ENCODE measurements at places on chromosomes 2 and 18.

DNA sequence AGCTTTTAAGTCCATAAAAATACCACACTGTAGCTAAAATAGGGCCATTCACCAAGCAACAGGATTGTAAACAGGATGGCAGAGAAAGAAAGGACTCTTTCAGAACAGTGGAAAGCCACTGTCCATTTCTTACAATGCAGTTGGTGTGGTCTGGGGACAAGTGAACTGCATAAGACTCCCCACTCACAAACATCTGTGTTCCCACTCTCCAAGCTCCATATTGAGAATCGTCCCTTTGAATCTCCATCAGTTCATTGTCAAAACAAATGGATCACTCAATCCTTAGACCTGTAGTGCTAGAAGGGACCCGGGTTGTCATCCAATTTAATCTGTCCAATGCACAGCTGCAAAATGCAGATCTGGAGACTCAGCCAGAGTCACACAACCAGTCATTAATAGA, 347.4 kb upstream of the KLHL29 start:
- no peak for DNase-seq

DNA sequence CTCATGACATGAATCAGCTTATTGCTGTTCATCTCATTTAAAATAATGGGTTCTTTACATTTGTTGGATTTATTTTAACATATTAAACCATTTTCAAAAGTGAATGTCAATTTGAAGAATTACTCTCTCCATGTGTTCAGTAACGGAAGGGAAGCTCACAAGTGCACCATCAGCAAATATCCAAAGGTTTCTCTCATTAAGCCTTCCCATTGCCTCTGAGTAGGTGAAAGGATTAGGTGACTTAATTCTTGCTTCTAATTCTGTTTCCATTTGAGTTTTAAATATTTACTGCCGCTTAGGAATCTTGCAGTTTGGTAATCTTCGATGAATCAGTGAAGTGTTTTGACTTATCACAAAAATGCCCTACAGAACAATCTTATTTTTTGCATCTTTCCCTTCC, 145.1 kb upstream of the NYAP2 start:
- DNase-seq, result no peak

GRCh38 chr2:111678651-111679050, 205.3 kb downstream of the ANAPC1 start:
- DNase-seq, result no peak

- no peak for DNase-seq
These were observed 45.6 kb downstream of the TRIB2 start for GRCh38 chr2:12762337-12762736.

GRCh38 chr18:45588376-45589355, 26.6 kb upstream of the SLC14A2 start:
- no peak for DNase-seq

DNA sequence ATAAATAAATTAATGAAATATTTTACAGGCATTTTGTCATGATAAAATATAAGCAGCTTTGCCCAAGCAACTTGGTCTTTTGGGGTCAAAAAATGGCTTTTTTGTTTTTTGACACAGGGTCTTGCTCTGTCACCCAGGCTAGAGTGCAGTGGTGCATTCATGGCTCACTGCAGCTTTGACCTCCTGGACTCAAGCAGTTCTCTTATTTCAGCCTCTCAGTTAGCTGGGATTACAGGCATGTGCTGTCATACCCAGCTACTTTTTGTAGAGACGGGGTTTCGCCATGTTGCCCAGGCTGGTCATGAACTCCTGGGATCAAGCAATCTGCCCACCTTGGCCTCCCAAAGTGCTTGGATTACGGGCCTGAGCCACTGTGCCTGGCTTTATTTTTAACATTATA, 51.0 kb downstream of the ABI2 start:
- no peak for DNase-seq

- no peak for DNase-seq
These were observed 2.9 kb downstream of the RUFY4 start for GRCh38 chr2:218072002-218072401.

DNA sequence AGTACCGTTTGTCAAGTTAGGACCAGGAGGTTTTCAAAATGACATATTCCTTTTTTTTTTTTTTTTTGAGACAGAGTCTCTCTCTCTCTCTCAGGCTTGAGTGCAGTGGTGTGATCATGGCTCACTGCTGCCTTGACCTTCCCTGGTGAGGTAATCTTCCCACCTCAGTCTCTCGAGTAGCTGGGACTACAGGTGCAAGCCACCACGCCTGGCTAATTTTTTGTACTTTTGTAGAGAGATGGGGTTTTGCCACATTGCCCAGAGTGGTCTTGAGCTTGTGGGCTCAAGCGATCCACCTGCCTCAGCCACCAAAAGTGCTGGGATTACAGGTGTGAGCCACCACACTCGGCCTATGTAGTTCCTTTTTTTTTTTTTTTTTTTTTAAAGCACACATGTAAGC, 127.9 kb upstream of the SEC11C start:
- no peak for DNase-seq

DNA sequence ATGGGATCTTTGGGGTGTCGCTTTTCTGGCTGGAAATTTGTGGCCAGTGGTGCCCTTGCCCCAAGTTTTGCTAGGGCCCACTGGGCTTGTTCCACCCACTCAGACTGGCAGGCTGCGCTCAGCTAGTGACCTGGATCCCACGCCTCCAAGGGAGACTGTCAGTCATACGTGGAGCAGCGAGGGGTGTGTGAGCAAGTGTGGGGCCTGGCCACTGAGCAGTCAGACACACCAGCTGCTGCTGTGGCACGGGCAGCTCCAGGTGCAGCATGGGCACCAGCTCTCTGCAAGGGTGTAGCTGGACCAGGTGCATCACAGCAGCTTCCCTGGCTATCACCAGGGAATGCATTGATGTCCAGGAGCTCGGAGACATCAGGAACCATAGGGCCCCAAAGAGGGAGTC, 327.0 kb downstream of the NR4A2 start:
- peak; percentile 63 for DNase-seq

DNA sequence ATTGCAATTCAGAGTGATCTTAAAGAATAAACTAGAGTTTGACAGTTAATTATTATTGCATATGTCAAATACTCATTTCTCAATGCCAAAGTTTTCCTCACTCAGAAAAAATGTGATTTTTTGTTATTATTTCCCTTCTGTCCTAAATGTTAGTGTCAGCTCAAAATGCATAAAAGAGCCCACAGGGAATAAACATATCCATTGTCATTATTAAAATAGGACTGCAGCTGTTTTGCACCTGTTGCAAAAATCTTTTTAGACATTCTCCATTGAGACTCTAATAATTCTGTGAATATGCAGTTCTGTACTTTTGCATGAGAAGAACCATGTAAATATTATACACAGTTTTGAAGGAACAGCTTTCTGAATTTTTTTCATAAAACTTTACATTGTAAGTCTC, 540.0 kb upstream of the SLC39A10 start:
- DNase-seq, result no peak

DNA sequence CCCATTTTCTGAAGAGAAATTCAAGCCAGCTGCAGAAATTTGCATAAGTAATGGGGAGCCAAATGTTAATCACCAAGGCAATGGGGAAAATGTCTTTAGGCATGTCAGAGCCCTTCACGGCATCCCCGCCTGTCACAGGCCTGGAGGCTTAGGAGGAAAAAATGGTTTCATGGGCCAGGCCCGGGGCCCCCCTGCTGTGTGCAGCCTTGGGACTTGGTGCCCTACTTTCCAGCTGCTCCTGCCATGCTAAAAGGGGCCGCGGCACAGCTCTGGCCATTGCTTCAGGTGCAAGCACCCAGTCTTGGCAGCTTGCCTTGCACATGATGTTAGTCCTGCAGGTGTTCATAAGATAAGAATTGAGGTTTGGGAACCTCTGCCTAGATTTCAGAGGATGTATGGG, 1235.7 kb downstream of the DPP10 start:
- peak; percentile 56 for DNase-seq

GRCh38 chr2:113896791-113897190, 6.9 kb downstream of the ACTR3 start:
- DNase-seq, result no peak

DNA sequence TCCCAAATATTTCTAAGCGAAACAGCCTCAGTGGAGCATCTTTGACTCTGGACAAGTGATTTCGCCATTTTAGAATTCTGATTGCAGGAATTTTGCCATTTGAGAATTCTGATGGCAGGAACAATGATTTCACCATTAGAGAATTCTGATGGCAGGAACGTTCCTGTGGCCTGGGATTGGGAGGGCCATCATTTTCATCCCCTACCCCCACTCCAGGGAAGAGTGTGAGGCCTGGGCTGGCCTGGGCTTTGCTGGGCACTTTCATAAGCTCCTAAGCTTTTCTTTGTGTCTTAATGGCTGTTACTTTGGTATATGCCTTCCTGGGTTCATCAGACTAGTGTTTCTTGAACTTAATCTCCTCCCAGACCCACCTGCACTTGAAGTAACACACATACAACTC, 129.3 kb upstream of the EPAS1 start:
- no peak for DNase-seq

- DNase-seq, result no peak
These were observed 253.4 kb downstream of the GBX2 start for GRCh38 chr2:235914756-235915155.

DNA sequence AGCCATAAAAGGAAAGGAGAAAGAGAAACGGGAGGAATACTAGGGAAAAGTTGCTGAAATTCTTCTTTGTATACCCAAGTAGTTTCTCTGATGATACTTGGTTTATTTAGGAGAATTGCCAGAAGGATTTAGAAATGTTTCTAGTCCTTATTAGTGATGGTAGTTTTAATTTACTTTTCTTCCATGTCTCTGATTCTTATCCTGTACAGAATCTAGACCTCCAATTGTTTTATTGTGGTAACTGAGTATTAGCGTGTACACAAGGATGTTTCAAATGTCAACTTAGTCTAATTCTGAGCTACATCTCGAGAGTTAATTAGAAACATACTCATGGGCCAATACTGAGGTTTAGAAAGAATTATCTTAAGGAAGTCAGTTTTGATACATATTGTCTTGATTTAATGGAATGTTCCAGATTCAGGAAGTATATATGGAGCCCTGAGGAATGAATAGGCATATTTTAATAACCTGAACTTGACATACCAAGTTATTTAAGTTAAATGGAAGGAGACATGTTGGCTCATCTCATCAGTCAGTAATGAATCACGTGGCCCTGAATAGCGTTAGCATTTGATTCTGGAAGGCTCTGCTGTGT, 219.6 kb downstream of the LTBP1 start:
- no peak for DNase-seq

DNA sequence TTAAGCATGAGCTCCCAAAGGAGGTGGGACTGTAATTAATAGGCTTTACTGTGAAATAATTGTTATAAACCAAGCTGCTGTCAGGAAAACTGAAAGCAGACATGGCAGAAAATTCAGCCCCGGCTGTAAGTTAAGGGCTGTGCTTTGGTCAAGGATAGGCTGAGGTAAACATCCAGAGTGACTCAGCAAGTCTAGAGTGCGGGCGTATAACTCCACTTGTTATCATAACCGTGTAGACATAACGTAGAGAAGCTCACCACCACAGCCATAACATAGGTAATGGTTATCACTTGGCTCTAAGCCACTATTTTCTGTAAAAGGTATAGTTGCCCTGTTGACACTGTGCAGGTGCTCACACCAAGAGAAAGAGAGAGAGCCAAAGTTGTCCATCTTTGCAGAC, 316.8 kb downstream of the DCDC2C start:
- no peak for DNase-seq

DNA sequence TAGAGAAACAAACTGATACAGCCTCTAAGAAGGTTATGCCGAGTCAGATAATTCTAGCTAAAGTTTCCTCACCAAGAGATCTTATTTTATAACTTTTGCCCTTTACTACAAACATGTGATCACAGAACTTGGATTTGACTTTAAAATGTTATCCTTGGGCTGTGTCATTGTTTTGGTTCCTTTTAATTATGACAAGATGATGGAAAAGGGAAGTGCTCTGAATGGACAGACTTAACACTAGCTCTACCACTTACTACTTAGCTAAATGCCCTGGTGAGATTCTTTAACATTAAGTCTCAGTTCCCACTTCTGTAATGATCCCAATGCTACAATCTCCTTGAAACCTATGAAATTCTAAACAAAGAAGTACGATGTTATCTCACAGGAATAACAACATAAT, 69.9 kb downstream of the RTTN start:
- DNase-seq, result no peak

DNA sequence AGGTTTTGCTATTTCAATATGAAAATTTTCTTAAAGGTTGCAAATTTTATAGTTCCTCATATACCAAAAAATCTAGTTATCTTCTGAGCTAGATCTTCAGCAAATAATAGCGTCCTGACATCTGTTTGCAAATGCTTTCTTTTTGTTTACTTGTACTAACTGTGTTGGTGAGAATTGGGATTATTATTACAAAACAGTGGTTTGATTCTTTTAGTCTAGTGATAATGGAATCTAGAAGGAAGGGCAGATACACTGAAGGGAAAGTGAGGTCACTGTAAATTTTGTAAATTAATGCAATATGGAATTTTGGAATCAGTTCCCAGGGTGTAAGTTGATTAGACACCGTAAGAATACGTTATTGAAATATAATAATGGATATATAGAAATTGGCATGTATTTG, 36.2 kb upstream of the NT5C1B start:
- DNase-seq, result no peak

DNA sequence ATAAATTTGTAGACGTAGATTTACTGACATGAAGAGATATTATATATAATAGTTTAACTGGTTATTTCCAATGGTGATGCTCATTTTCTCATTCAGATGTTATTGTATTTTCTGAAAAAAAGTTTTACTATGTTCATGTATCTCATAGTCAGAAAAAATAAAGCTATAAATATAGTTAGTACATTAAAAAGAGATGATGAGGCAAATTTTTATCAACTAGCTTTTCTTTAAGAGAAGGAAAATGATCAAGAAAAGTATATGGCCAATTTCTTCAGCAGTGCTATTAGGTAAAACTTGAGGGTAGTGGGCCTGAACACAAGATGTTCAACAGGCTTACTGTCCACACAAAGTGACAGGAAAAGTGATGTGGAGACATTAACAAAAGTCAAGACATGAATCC, 11.7 kb downstream of the TTC21B start:
- DNase-seq, result no peak

- DNase-seq, result no peak
These were observed 1.4 kb downstream of the KCNS3 start for GRCh38 chr2:17879913-17880274.

- no peak for DNase-seq
These were observed 175.6 kb downstream of the SUCLG1 start for GRCh38 chr2:84283506-84283905.

DNA sequence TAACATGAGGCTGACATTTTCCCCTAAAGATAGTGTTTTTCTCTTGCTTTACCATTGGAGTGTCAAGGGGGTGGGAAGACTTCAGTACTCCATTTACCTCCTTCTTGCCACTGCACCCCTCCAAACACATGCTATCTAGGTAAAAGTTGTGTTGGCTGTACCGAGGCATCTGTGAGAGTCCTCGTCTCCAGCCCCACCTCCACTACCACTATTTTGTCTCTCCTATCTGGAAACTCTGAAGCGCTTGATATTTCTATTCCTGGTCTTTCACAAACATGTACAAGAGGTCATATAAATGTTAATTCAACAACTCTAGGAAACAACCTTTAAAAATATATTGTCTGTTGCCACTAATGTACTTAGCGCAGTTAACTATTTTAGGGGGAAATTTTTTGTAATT, 132.6 kb downstream of the PKP4 start:
- DNase-seq, result no peak

All from spleen (tissue), 13 donors.